ENCODE measurements at places on chromosomes 5 and 9. TPM values are rescaled to one million over a fixed set of nuclear protein-coding genes. Genes with fewer than 3 reads are reported as not detected.

DNA sequence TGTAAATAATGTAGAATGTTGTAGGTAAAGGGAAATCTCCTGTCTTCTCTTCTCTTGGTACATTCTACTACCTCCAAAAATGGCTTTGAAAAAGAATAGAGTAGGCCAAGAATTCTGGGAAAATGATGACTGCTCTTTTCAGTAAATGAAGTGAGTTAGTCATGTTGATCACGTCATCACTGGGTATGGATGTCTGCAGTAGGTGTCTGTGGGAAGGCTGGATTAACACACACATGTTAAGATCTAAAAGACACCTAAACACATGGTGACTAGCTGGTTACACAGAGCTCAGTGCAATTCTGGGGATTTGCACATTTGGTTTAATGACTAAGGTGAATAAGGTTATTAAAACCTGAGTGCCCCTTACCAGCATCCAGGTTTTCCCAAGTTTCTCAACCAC lies 161.5 kb downstream of the CEP120 start:
- H3K4me3 ChIP-seq, result no peak overlapping the region
- no peaks in the 10 kb centered on the region for H3K27me3 ChIP-seq
- no peaks in the 10 kb centered on the region for H3K36me3 ChIP-seq
- no peak for DNase-seq
- no peaks in the 10 kb centered on the region for H3K4me1 ChIP-seq
- H3K27ac ChIP-seq, result no peak overlapping the region

DNA sequence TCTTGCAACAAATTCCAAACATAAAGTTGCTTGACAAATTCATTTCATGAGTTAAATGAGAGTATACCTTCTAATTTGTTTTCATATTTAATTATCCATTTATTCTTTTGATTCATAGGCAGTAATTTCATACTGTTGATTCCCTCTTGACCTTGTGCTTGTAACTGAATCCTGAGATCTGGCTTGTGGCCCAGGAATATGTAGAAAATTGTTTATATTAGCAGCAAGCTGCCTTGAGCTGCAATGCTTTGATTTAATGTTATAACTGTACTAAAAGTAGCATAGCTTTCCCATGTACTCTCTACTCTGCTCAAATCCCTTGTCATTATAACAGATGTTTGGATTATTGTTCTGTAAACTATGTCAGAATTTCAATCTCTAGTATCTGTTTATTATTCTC lies 780.7 kb downstream of the NR2F1-AS1 start:
- no peak for DNase-seq
- H3K36me3 ChIP-seq, result no peaks in the 10 kb centered on the region
- H3K27me3 ChIP-seq, result no peaks in the 10 kb centered on the region
- H3K4me1 ChIP-seq, result no peaks in the 10 kb centered on the region
- no peak overlapping the region for H3K4me3 ChIP-seq

GRCh38 chr5:154076240-154076922 lies 37.6 kb downstream of the MFAP3 start:
- H3K4me1 ChIP-seq, result no peaks in the 10 kb centered on the region
- no peak overlapping the region for H3K27ac ChIP-seq
- H3K36me3 ChIP-seq, result no peaks in the 10 kb centered on the region
- DNase-seq, result no peak
- H3K27me3 ChIP-seq, result no peaks in the 10 kb centered on the region
- no peak overlapping the region for H3K4me3 ChIP-seq

DNA sequence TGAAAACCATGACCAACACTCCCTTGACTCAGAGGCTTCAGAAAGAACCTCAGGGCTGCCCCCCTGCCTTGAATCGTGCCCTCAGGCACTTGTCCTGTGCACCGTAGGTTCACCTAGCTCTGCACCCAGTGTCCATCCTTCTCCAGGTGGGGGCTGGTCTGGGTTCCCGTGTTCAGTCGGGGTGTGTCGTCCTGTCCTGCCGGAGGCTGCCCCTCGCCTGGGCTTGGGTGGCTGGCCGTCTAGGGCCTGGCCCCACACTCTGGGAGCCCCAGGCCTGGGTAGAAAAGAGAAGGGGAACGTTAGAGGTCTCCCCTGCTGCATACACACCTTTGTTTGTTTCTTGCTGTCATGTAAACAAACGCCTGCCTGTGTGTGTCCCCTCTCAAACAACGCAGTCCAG lies 29.3 kb downstream of the CATSPER3 start:
- no peaks in the 10 kb centered on the region for H3K27me3 ChIP-seq
- DNase-seq, result no peak
- no peaks in the 10 kb centered on the region for H3K36me3 ChIP-seq

DNA sequence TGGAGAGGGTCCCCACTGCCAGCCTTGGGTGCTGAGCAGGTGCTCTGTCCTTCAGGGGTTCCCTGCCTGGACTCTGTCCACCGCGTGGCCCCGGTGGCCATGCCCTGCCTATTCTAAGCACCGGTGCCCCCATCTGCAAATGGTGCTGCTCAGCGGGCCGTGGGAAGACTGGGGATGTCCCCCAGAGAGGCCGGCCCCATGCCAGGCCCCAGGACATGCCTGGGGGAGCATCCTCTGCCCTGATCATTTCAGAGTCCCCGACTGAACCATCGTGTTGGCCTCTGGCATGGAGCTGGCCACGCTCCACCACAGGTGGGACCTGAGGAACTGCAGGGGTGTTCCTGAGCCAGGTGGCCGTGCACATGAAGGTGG lies 64.7 kb downstream of the RXRA start:
- H3K36me3 ChIP-seq, result no peaks in the 10 kb centered on the region
- no peaks in the 10 kb centered on the region for H3K27me3 ChIP-seq
- H3K4me1 ChIP-seq, result peaks cover 27% of the 10 kb centered on the region
- H3K4me3 ChIP-seq, result no peak overlapping the region
- H3K27ac ChIP-seq, result no peak overlapping the region

DNA sequence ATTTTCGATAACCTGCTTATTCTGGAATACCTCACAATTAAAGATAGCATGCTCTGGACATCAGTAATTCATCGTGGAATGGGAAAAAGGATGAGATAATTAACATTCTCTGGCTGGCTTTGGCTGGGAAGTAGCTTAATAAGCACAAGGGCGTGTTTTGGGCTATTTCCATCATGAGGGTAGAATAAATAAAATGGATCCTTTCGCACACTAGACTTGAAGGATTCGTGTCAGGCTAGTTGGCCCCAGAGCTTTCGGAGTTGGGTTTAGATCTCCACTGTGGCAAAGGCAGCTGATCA lies 151.2 kb upstream of the ADRA1B start:
- no peaks in the 10 kb centered on the region for H3K36me3 ChIP-seq
- DNase-seq, result no peak

- DNase-seq, result no peak
- no peaks in the 10 kb centered on the region for H3K4me1 ChIP-seq
- H3K36me3 ChIP-seq, result no peaks in the 10 kb centered on the region
- no peak overlapping the region for H3K4me3 ChIP-seq
- no peak overlapping the region for H3K27ac ChIP-seq
Measured at GRCh38 chr9:21479152-21479702, 2.9 kb downstream of the IFNE start.

GRCh38 chr9:129239946-129240490 lies 62.0 kb upstream of the IER5L start:
- no peaks in the 10 kb centered on the region for H3K36me3 ChIP-seq
- no peak overlapping the region for H3K4me3 ChIP-seq
- H3K27me3 ChIP-seq, result no peaks in the 10 kb centered on the region
- H3K4me1 ChIP-seq, result peaks cover 2% of the 10 kb centered on the region
- DNase-seq, result peak; percentile 29

DNA sequence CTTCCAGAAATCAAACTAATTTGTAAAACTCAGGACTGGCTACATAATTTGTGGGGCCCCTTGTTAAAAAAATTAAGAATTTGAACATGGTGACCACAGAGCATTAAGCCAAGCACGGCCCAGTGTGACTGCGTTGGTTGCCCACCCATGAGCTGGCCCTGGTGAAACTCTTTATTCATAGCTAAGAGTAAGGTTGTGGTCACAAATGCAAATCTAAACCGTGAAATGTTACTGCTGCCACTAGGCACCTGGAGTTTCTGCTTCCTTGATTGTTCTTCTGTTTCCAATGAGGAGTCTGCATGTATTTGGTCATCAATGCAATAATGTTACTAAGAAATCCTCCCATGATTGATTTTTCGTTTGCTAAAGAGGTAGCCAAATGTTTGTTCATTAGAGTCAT lies 4.2 kb downstream of the GCNT1 start:
- DNase-seq, result no peak
- H3K36me3 ChIP-seq, result no peaks in the 10 kb centered on the region
- H3K27me3 ChIP-seq, result no peaks in the 10 kb centered on the region
- peaks cover 1% of the 10 kb centered on the region for H3K4me1 ChIP-seq
- no peak overlapping the region for H3K4me3 ChIP-seq
- no peak overlapping the region for H3K27ac ChIP-seq

DNA sequence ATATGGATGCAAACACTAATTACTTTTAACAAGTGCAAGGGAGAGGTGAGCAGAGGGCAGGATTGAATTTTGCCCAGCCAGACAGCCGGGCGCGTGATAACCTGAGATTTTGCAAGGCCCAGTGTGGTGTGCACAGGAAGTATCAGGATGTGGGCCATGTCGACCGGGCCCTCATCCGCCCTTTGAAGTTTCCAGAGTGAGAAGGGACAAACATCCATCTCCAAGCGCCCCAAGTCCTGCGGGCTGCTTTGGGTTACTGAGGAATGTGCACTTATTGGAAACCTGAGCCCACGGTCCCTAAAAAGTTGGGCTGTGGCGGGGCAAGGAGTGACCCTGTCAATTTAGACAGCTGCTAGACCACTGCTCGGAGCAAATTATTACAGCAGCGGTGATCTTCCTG lies 272.2 kb upstream of the IRX2 start:
- no peak overlapping the region for H3K4me3 ChIP-seq
- no peaks in the 10 kb centered on the region for H3K4me1 ChIP-seq
- H3K27me3 ChIP-seq, result no peaks in the 10 kb centered on the region
- no peak for DNase-seq

DNA sequence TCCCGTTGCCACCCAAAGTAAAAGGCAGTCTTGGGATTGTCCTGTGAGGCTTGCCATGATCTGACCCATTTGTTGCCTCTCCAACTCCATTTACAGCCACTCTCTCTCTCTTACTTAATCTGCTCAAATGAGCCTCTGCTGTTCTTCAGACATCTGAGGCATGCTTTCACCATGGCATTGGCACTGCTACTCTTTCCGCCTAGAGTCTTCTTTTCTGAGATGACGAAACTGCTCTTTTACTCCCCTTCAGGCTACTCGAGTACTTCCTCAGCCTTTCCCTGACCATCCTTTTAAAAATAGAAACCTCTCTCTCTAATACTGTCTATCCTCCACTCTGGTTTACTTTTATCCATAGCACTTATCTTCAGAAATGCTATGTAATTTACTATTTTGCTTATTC lies 9.0 kb downstream of the FOCAD start:
- no peaks in the 10 kb centered on the region for H3K36me3 ChIP-seq
- no peak overlapping the region for H3K4me3 ChIP-seq
- no peak for DNase-seq
- H3K27me3 ChIP-seq, result no peaks in the 10 kb centered on the region

DNA sequence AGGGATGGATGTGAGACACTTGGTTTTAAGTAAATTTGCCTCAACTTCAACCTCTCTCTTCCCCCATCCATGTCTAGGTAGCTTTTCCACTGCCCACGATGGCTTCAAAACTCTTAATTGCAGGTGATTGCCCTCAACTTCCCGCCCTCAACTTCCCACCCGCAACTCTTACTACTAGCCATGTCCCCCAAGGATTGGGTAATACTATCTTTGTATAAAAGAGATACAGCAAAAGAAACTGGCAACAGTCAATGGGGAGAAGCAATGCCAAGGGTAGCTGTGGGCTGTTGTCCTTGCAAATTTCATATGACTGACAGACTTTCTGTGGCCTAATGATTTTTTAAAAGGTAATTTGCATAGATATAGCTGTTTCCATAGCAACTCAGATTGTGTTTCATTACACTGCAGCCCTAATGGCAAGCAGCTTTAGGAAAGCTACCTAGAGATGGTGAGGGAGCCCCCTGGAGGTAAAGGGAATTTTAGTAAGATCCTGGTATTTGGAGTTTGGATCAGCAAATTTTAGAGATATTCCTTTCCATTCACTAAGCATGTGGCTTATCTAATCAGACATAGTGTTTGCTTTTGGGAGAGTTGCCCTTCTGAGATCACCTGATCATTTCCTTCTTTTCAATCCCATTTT lies 421.5 kb upstream of the DAP start:
- no peak overlapping the region for H3K4me3 ChIP-seq
- no peak overlapping the region for H3K27ac ChIP-seq
- H3K27me3 ChIP-seq, result no peaks in the 10 kb centered on the region

GRCh38 chr9:87490225-87490624 lies 7.4 kb upstream of the DAPK1 start:
- H3K4me1 ChIP-seq, result no peaks in the 10 kb centered on the region
- H3K27ac ChIP-seq, result no peak overlapping the region
- no peaks in the 10 kb centered on the region for H3K27me3 ChIP-seq
- DNase-seq, result no peak
- H3K4me3 ChIP-seq, result no peak overlapping the region

DNA sequence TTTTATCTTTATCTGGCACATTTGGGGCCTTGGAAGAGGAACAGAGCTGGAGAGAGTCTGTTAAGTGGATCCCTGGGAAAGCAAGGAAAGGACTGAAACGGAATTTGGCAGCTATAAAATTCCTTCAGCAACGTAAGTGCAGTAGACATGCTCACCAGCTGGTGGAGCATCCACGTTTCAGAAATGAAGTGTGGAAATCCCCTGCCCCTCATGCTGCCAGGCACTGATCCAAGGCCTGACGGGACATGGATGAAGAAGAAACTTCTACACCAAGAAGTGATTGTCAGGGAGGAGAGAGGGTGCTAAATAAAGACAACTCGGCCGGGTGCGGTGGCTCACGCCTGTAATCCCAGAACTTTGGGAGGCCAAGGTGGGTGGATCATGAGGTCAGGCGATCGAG lies 209.3 kb downstream of the ROR2 start:
- no peak overlapping the region for H3K4me3 ChIP-seq
- no peaks in the 10 kb centered on the region for H3K36me3 ChIP-seq
- peaks cover 2% of the 10 kb centered on the region for H3K4me1 ChIP-seq
- no peak overlapping the region for H3K27ac ChIP-seq
- DNase-seq, result peak; percentile 64

- no peak for DNase-seq
- no peak overlapping the region for H3K27ac ChIP-seq
- H3K36me3 ChIP-seq, result no peaks in the 10 kb centered on the region
- H3K4me1 ChIP-seq, result no peaks in the 10 kb centered on the region
- no peaks in the 10 kb centered on the region for H3K27me3 ChIP-seq
Measured at GRCh38 chr5:78317515-78317914, 23.0 kb upstream of the AP3B1 start.

GRCh38 chr5:67350618-67351201 lies 154.1 kb upstream of the CD180 start:
- H3K4me1 ChIP-seq, result peaks cover 2% of the 10 kb centered on the region
- no peak overlapping the region for H3K4me3 ChIP-seq
- no peak for DNase-seq
- H3K36me3 ChIP-seq, result no peaks in the 10 kb centered on the region

GRCh38 chr5:103674251-103674650 lies 111.7 kb upstream of the NUDT12 start:
- no peak for DNase-seq
- H3K27me3 ChIP-seq, result no peaks in the 10 kb centered on the region
- H3K4me3 ChIP-seq, result no peak overlapping the region
- H3K4me1 ChIP-seq, result no peaks in the 10 kb centered on the region

PSAT1 gene
- total RNA-seq, result 13.8 TPM

CSF1R gene
- 19.1 TPM for total RNA-seq

GRXCR2 gene
- not detected for total RNA-seq

MAMDC2 gene
- 72.2 TPM for total RNA-seq

ABCA1 gene
- total RNA-seq, result 23.7 TPM

ADGRD2 gene
- not detected for total RNA-seq

CBY3 gene
- 0.65 TPM for total RNA-seq

BTNL3 gene
- total RNA-seq, result 0.12 TPM

MEGF10 gene
- 0.50 TPM for total RNA-seq

MORN5 gene
- total RNA-seq, result 0.95 TPM

ANKRD31 gene
- total RNA-seq, result 0.38 TPM

Data from ovary (tissue), 10 donors.